ENCODE measurements at places on chromosomes 1 and 21.

GRCh38 chr1:60073605-60074278 is at the start of gene C1orf87:
C1orf87 (minus strand) TSS chr1:60073770; CDS start chr1:60072643, 1,127 bp downstream.
- H3K4me3 ChIP-seq: no peak within 1 kb of the TSS
- H3K27ac ChIP-seq: no peak within 1 kb of the TSS
- H3K27me3 ChIP-seq: peaks cover 31% of the 10 kb centered on the region
- DNase-seq: no peak

GRCh38 chr1:232367293-232367692 is 262.6 kb downstream of the SIPA1L2 start:
- no peak for DNase-seq
- no peaks in the 10 kb centered on the region for H3K36me3 ChIP-seq
- H3K27ac ChIP-seq: no peak overlapping the region
- no peaks in the 10 kb centered on the region for H3K4me1 ChIP-seq

- H3K36me3 ChIP-seq: peaks cover 49% of the 10 kb centered on the region
- H3K27ac ChIP-seq: no peak overlapping the region
- no peak overlapping the region for H3K4me3 ChIP-seq
- no peak for DNase-seq
These were observed 24.2 kb downstream of the SNRNP40 start for GRCh38 chr1:31272369-31272768.

- no peak overlapping the region for H3K27ac ChIP-seq
- no peak for DNase-seq
- H3K27me3 ChIP-seq: no peaks in the 10 kb centered on the region
- no peaks in the 10 kb centered on the region for H3K36me3 ChIP-seq
These were observed 403.3 kb downstream of the KCTD3 start for GRCh38 chr1:215970406-215970805.

GRCh38 chr1:1371364-1371745 is 3.7 kb downstream of the AURKAIP1 start:
- H3K4me3 ChIP-seq: no peak overlapping the region
- H3K27ac ChIP-seq: peak overlapping the region; percentile 33
- no peaks in the 10 kb centered on the region for H3K27me3 ChIP-seq
- H3K36me3 ChIP-seq: peaks cover 6% of the 10 kb centered on the region
- peak; percentile 62 for DNase-seq

DNA sequence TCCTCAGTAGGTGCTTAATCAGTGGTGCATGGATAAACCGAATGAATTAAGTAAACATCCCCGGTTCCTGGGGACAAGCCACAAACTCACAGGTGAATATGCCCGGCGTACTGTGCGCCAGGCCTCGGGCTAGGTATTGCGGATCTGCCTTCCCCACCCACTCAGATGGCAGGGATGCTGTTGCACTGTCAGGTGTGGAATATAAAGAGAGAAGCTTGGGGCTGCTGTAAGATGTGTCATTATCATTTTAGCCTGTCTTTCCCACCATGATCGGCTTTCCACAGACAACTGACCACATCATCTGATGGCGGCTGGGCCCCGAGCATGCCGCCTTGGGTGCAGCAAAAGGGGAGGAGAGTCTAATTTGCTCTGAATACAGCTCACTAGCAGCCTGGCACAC is 45.4 kb upstream of the LRP8 start:
- no peaks in the 10 kb centered on the region for H3K27me3 ChIP-seq
- no peaks in the 10 kb centered on the region for H3K36me3 ChIP-seq
- H3K27ac ChIP-seq: no peak overlapping the region
- no peak overlapping the region for H3K4me3 ChIP-seq

DNA sequence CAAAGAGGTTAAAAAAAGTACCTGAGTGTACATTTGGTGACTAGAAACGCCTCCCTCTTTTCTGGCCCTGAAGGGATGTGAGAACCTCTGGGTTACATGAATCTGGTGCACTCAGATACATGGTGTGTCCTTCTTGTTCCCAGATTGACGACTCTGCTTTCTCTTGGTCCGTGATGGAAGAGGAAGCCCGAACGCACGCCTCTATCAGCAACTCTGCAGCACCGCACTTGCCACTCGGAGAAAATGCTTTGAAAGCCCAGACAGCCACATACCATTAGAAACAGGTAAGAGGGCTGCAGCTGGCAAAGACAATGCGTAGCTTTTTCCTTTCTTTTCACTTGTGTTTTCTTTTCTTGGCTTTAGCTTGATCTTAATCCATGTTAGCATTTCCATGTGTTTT is 21.1 kb upstream of the ZBTB21 start:
- no peaks in the 10 kb centered on the region for H3K36me3 ChIP-seq
- H3K27me3 ChIP-seq: no peaks in the 10 kb centered on the region
- H3K27ac ChIP-seq: no peak overlapping the region
- H3K4me1 ChIP-seq: no peaks in the 10 kb centered on the region
- DNase-seq: no peak
- no peak overlapping the region for H3K4me3 ChIP-seq

DNA sequence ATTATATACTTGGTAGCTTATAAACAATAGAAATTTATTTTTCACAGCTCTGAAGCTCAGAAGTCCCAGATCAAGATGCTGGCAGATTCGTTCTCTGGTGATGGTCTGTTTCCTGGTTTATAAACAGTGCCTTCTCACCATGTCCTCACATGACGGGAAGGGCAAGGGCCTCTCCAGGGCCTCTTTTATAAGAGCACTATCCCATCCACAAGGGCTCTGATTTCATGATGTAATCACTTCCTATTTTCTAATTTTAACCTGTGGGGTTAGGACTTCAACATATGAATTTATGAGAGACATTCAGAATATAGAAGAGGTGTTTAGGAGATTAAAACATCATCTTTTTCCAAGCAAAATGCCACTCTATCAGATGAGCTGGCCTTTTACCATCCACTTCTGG is 32.1 kb upstream of the PLPPR4 start:
- no peak overlapping the region for H3K27ac ChIP-seq
- no peaks in the 10 kb centered on the region for H3K27me3 ChIP-seq
- H3K4me1 ChIP-seq: no peaks in the 10 kb centered on the region
- DNase-seq: no peak
- H3K4me3 ChIP-seq: no peak overlapping the region

GRCh38 chr21:41927727-41928409 is 25.9 kb downstream of the C2CD2 start:
- DNase-seq: no peak
- no peak overlapping the region for H3K4me3 ChIP-seq
- no peaks in the 10 kb centered on the region for H3K27me3 ChIP-seq
- H3K4me1 ChIP-seq: peaks cover 42% of the 10 kb centered on the region
- H3K36me3 ChIP-seq: no peaks in the 10 kb centered on the region

DNA sequence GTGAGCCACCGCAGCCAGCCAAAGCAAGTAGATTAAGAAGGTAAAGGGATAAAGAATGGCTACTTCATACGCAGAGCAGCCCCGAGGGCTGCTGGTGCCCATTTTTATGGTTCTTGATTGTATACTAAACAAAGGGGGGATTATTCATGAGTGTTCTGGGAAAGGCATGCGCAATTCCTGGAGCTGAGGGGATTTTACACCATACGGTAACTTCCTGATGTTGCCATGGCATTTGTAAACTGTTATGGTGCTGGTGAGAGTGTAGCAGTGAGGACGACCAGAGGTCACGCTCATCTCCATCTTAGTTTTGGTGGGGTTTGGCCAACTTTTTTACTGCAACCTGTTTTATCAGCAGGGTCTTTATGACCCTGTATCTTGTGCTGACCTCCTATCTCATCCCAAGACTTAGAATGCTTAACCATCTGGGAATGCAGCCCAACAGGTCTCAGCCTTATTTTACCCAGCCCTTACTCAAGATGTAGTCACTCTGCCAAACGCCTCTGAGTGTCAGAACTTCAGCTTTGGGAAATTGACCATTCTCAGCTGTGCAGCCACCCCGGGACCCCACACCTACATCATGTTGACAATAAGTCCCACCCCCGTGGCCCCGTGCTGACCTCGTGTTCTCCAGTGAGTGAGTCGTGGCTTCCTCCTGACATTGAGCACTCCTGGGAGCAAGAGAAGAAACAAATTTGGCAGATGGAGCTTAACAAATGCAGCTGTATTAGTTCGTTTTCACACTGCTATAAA is 149.4 kb upstream of the COL6A1 start:
- peaks cover 9% of the 10 kb centered on the region for H3K4me1 ChIP-seq
- no peak for DNase-seq

- H3K27me3 ChIP-seq: no peaks in the 10 kb centered on the region
- no peak for DNase-seq
- H3K4me3 ChIP-seq: no peak overlapping the region
- no peaks in the 10 kb centered on the region for H3K36me3 ChIP-seq
- no peak overlapping the region for H3K27ac ChIP-seq
These were observed 1177.6 kb downstream of the PLA2G4A start for GRCh38 chr1:188006354-188006753.

GRCh38 chr1:11807133-11807532 is 1.1 kb downstream of the CLCN6 start:
- DNase-seq: no peak
- H3K4me1 ChIP-seq: peaks cover 48% of the 10 kb centered on the region
- peak overlapping the region; percentile 88 for H3K27ac ChIP-seq
- H3K27me3 ChIP-seq: no peaks in the 10 kb centered on the region
- peaks cover 15% of the 10 kb centered on the region for H3K36me3 ChIP-seq
- H3K4me3 ChIP-seq: peak overlapping the region; percentile 84

DNA sequence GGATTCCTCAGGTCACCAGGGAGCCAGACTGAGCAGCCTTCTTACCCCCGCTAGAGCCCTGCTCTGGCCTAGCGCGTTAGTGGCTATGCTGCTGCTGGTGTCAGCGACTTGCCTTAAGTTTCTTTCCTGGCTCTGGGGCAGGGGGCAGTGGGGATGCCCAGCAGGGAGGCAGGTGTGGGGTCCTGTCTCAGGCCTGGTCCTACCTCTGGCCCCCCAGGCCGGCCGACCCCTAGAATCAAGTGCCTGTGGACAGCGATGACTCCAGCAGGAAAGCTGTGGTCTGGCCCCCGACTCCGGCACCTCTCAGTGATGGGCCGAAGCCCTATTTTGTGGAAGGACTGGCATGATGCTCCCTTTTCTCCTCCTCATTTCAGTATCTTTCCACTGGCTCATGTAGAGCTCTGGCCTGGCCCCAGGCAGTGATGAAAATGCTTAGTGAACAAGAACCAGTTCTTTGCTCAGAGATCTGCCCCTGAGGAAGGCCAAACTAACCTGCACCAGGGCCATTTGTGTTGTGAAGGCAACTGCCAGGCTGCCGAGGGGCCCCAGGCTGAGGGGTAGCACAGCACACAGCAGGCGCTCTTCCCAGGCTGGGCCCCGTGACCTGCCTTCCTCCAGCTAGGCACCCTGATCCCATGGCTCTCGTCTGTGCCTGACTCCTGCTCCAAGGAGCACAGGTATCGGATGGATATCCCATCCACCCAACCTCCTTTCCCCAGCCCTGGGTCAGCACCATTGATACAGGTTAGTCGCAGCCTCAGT is 23.7 kb downstream of the MRPL37 start:
- H3K27me3 ChIP-seq: no peaks in the 10 kb centered on the region
- DNase-seq: no peak
- no peak overlapping the region for H3K27ac ChIP-seq
- H3K4me1 ChIP-seq: peaks cover 12% of the 10 kb centered on the region

- H3K36me3 ChIP-seq: no peaks in the 10 kb centered on the region
- DNase-seq: no peak
- no peaks in the 10 kb centered on the region for H3K4me1 ChIP-seq
- H3K4me3 ChIP-seq: no peak overlapping the region
These were observed 52.8 kb upstream of the USP25 start for GRCh38 chr21:15676935-15677334.

Data from activated CD4-positive, alpha-beta memory T cell treated with anti-CD3 and anti-CD28 coated beads for 36 hours (primary cell).